NCI-H82 (cell line): ENCODE measurements at places on chromosomes 4 and X.

DNA sequence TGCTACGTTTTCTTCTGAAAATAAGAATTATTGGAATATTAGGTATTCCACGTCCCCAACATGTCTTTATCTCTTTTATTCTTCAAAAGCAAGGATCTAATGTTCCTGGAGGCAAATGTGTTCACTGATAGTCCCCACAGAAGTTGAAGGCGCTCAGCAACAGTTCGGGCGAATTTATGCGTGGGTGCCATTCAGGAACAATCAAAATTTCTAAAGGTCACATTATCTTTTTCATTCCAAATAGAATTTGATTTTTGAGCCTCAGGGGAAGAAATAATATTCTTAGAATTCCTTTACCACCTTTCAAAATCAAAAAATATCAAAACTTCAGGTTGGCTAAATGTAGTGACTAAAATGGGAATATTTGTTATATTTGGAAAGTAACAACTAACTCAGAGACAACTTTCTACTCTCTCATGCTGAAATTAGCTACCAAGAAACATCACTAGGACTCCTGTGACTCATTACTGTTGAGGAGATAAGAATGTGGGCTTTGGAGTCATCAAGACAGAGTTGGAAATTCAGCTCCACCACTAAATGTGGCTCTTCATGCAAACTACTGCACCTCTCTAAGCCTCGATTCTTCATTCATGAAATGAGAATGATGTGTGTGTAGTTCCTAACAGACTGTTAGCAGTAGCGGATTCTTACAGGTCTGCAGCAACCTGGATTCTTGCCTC, 72.3 kb upstream of the KIT start:
- DNase-seq: no peak

GRCh38 chr4:21900211-21900610, 48.4 kb downstream of the KCNIP4 start:
- DNase-seq: no peak

DNA sequence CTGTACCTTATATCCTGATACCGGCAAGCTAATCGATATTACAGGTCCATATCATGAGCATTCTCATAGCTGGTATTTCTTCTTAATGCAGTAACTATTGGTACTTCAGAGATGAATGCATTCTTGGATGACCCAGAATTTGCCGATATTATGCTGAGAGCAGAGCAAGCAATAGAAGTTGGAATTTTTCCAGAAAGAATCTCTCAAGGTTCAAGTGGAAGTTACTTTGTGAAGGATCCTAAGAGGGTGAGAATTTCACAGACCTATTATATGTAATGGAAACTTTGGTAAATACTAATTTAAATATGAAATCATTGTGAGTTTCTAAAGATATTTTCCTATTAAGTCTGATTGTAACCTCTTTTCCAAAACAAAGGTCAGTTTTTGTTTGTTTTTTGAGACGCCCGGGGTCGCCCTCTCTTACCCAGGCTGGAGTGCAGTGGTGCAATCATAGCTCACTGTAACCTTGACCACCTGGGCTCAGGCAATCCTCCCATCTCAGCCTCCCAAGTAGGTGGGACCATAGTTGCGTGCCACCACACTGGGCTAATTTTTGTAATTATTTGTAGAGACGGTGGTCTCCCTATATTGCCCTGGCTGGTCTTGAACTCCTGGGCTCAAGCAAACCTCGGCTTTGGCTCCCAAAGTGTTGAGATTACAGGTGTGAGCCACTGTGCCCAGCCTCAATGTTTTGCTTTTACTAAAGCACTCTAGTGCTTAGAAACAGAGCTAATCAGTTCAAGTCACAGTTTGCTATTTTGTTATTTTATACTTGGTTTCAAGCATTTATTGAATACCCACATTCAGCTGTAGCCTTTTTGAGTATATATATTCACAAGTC, 18.6 kb downstream of the PI4K2B start:
- DNase-seq: no peak

GRCh38 chrX:46812445-46812844, 24.4 kb upstream of the RP2 start:
- no peak for DNase-seq

DNA sequence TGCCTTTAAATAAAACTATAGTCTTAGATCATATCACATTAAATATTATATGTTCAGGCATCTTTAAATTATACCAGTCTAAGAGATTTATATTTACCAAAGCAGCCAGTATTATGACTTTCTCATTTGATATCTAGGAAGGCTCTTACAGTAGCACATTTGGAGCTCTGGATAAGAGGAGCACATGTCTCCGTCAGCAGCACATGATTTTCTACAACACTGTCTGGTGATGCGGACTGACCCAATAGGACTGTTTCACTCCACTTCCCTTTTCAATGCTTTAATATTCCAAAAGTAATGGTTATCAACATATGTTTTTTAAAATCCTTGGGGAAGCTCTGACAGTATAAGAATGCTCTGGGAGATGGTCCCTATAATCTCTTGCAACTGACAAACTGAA, 61.5 kb downstream of the HAUS3 start:
- no peak for DNase-seq

DNA sequence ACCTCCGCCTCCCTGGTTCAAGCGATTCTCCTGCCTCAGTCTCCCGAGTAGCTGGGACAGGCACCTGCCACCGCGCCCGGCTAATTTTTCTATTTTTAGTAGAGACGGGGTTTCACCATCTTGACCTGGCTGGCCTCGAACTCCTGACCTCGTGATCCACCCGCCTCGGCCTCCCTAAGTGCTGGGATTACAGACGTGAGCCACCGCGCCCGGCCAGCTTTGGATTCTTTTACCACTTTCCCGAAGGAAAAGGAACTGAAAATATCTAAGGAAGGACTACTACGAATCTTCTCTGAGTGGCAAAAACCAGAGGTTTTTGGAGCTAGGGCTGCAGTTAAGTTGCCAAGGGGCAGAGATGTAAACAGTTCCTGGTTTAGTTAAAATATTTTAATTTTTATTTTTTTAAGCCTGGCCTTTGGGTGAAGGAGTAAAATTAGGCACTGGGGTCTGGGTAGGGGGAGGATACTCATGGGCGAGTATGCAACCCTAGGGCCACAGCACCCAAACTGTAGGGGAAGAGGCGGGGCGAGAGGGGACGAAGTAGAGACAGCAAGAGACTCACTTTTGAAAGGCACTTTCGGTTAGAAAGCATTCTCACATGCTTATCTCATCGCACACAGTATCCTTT, 525 bp upstream of the CISD2 start:
- no peak for DNase-seq
